ENCODE measurements at places on chromosomes 13 and 19.

DNA sequence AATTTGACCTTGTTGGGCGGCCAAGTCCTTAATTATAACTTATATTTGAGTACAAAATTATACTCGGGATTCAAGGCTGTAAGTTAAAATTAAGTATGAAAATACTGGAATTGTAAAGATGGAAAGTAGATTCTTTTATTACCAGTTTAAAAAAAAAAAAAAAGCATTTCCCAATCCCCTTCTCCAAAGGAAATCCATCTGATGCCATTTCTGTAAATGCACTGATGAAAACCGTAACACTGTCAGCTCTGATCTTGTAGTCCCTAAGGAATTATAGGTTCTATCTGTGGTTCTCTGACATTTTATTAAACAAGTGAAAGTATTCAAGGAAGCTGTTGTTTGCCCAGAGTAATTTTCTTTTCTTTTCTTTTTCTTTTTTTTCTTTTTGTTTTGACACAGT is 41.6 kb upstream of the HNRNPA1L2 start:
- no peak for DNase-seq

- no peak for DNase-seq
Observed at GRCh38 chr19:28504139-28504538, 708.8 kb downstream of the UQCRFS1 start.

DNA sequence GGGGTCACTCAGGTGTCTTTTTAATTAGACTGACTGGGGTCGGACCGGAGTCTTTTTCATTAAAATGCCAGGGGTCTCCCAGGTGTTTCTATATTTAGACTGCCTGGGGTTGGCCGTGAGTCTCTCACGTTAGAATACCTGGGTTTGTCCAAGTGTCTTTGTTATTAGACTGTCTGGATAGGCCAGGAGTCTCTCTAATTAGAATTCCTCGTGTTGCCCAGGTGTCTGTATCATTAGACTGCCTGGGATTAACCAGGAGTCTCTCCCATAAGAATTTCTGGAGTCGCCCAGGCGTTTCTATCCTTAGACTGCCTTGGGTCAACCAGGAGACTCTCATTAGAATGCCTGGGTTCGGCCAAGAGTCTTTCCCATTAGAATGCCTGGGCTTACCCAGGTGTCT is 1445.7 kb downstream of the UQCRFS1 start:
- no peak for DNase-seq

DNA sequence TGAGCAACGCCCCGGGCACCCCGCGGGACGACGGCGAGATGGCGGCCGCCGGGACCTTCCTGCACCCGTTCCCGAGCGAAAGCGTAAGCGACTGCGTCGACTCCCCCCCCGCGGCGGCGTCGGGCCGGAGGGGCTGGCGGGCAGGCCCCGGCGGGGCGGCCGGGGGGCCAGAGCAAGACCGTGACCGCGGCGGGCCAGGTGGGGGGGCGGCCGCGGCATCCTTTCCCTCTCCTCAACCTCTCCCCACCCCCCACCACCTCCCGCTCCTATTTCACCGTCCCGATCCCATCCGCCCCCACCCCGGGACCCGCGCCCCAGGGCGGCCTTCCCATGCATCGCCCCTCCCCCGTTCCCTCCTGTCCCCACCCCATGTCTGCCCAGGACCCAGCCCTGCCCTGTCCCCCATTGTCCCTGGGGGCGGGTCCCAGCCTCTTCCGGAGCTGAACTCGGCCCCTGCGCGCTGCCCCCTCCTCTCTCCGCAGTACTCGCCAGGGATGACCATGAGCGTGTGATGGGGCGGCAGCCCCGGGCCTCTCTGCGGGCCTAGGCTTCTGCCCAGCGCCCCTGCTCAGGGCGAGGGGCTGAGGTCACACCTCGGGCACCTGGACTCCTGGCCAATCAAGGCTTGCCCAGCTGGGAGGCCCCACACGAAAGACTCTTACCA is 4.1 kb downstream of the ISYNA1 start:
- DNase-seq: no peak

DNA sequence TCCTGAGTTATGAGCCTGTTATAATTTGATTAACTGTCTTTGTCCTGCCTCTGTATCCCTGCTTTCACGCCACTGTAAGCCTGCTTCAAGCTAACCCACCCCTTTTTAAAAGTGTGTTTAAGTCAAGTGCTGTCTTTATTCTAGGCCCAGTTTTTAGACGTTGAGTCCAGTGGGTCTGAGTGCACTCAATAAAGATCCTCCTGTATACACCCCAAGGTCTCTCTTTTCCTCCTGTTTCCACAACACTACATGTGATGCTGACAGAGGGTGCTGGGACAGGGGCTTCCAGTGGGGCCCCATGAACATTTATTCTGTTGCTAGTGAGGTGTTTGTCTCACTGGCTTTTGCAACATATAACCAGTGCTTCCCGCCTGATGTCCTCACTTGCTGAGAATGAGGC is 6.7 kb upstream of the F2RL3 start:
- no peak for DNase-seq

DNA sequence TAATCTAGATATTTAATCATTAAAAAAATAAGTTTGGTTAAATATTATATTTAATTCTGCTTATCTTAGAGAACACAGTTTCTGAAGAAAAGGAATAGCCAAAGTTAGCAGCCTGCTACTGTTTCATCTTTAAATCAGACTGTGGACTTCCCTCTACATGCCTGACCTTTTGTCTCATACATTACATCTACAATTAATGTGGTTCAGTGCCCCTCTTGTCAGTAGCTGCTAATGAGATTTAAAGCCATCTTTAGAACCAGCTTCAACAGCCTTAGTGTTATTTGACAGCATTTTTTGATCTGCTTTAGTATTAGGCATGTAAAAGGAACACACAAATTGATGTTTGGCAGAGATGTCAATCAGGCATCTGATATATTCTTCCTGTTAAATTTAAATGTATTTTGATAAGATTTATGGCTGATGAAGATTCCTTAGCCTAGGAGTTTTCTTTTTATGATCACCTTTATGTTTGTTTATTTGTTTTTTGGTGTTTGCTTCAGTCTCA is 1925.8 kb upstream of the PRR20A start:
- no peak for DNase-seq

DNA sequence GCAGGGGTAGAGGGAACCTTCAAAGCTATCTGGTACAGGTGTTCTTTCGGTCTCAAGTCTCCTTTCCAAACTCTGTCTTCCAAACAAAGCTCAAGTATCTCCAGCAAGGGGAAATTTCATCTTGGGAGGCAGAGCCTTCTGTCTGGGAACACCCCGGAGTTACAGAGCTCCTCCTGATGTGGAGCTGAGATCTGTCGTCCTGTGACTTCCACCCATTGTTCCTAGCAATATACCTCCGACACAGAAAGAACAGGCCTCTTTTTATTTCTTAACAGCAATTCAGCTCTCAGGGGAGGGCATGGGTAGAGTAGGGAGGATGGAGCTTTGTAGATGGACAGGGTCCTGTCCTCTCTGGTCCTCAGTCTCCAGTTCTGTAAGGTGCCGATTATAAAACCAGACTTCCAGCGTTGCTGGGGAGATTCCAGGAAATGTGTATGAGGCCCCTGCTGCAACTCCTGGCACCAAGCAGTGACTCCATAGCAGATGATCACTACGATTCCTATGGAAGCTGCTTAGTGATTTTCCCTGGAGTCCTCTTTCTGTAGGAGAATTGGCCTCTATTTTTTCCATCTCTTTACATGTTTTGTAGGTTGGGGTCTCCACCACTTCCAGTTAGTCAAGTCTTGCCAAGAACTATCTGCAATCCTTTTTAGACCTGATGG is 56.0 kb upstream of the ARGLU1 start:
- no peak for DNase-seq

DNA sequence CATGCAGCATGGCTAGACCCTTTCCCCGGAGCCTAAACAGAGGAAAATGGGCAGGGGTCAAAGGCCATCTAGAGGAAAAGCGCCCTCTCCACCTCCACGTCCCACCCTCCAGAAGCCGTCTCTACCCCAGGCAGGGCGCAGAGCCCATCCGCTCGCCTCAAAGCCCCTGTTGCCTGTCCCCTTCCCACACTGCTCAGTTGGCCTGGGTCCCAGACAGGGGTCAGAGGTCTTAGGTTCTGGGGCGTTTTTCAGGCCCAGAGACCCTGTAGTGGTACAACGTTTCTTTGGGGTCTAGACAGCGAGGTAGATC is 285 bp downstream of the TMEM143 start:
- no peak for DNase-seq

GRCh38 chr13:106660746-106661625 is 93.0 kb upstream of the ARGLU1 start:
- no peak for DNase-seq

DNA sequence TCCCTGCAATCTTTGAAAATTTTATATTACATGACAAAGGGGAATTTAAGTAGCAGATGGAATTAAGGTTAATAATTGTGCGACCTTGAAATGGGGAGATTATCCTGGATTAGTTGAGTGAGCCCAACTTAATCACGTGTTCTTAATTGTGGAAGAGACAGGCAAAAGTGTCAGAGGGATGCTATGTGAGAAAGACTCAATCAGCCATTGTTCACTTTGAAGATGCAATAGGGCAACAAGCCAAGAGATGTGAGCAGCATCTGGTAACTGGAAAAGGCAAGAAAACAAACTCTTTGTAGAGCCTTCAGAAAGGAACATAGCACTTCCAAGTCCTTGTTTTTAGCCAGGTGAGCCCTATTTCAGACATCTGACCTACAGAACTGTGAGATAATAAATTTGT is 247.7 kb downstream of the SLITRK1 start:
- no peak for DNase-seq

- DNase-seq: no peak
Observed at GRCh38 chr19:48530066-48530720, 18.6 kb upstream of the LMTK3 start.

- DNase-seq: peak; percentile 14
Observed at GRCh38 chr13:109869312-109870237, 83.2 kb upstream of the IRS2 start.

- no peak for DNase-seq
Observed at GRCh38 chr19:51352783-51353360, 10.9 kb upstream of the VSIG10L start.

GRCh38 chr19:5097331-5097930 is 128.5 kb downstream of the KDM4B start:
- DNase-seq: no peak

- DNase-seq: no peak
Observed at GRCh38 chr19:47323409-47323808, 8.6 kb upstream of the C5AR2 start.

DNA sequence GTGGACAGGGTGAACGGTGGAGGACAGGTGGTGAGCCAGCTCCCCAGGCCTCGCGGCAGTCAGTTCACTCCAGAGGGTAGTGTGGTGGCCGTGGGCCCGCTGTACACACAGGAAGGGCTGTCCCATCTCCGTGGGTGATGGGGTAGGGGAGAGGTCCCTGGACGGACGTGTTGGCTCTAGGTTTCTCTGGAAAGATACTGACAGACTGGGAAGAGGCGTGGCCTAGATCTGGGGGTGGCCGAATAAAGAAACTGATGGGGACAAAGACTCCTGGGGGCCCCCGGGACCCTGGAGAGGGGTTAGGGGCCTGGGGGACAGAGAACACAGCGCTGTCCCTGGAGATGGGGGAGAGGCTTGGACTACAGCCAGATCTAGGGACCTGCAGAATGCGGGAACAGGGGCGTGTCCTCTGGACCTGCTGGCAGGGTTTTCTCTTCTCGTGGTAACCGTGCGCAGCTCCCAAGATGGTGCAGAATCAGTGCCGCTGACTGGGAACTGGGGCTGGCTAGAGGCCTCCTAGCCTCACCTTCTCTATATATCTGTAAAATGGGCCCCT is 4.0 kb upstream of the PRAM1 start:
- DNase-seq: no peak

DNA sequence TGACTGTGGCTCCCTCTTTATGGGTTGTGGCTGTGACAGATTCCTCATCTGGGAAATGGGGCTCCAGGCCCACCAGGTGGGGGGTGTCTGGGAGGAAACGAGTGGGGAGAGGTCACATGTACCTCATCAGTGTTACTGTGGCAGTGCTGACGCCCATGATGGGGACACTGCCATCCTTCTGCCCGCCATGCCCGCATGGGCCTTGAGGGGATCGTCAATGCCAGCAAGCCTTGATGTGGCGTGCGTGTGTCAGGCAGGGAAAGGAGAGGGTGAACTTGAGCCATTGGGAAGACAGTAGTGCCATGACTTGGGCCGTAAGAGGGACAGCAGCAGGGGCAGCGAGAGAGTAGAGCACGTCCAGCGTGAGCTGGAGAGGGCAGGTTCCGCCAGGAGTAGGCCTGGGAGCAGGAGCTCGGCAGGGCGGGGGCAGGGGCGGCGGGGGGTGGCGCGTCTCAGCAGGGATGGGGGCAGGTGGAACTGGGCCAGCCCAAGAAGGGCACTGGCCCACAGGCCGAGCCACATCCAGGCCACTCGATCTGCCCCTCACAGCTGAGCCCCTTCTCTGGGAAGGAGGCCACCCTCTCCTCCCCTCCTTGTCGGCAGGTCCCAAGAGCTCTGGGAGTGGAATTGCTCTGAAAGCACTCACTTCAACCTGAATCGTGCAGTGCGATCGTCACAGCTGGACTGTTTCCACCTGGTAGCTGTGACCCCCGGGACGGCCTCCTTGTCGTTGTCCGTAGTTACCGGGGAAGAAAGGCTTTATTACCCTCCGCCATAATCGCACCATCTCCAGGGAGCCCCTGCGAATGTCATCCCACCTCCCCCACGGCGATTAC is 9.9 kb downstream of the KLHL26 start:
- no peak for DNase-seq

DNA sequence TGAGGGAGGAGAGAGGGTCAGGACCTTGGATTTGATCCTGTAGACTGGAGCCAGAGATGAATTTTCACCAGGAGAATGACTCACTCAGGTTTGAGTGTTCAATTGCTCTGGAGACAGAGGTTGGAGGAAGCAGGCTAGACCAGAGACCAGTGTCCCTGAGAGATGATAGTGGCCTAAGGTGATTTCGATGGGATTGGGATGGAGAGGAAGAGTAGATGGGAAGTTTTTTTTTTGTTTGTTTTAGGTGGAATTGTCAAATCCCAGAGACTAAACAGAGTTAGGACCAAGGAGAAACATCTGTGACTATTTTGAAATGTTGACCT is 2.3 kb downstream of the CEBPG start:
- no peak for DNase-seq

DNA sequence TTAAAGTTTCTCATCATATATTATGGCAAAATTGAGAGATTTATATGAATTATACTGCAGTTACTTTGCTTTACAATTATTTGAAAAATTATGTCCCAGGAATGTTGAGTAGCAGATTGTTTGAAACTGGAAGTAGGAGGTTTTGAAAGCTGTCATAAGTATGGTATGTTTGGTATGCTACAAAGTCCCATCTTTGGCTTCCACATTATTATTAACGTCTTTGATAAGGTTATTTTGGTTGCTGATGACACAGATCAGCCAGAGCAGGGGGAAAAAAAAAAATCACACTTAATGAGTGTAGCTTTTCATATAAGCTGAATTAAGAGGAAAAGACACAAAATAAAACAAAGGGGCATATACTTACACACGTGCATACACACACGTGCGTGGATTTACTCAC is 130.1 kb downstream of the SLITRK1 start:
- no peak for DNase-seq

All from stimulated activated naive CD8-positive, alpha-beta T cell treated with anti-CD3 and anti-CD28 coated beads, Interleukin-15, Interleukin-2, amounts not matched to agents 100 U/mL and 50 U/mL, for 24 hours (primary cell).